Heart left ventricle (tissue), 16 donors: ENCODE measurements at places on chromosomes 12 and 14. TPM values are rescaled to one million over a fixed set of nuclear protein-coding genes. Genes with fewer than 3 reads are reported as not detected.

DNA sequence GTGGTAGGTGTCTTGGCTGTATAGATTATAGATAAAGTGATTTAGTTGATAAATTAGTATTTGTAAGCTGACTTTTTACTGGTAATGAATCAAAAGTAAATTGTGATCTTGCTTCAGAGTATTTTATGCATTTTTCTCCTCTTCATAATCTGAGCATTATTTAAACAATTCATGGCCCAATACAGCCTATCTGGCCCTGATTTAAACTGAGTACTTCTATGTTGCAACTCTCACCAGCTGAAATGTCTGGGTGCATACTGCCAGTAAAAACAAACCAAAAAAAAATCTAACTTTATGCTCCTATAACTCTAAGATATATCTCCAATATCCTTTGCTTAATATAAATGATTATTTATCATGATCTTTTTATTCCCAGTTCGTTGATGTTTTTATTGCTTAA lies 86.6 kb downstream of the MIA2 start:
- H3K36me3 ChIP-seq: peaks cover 36% of the 10 kb centered on the region
- no peaks in the 10 kb centered on the region for H3K4me1 ChIP-seq
- no peaks in the 10 kb centered on the region for H3K27me3 ChIP-seq
- H3K4me3 ChIP-seq: no peak overlapping the region
- no peak overlapping the region for H3K27ac ChIP-seq
- no peak for DNase-seq

GRCh38 chr14:62743118-62743517 lies 302.1 kb downstream of the KCNH5 start:
- DNase-seq: no peak
- H3K27me3 ChIP-seq: no peaks in the 10 kb centered on the region
- no peak overlapping the region for H3K4me3 ChIP-seq
- H3K36me3 ChIP-seq: no peaks in the 10 kb centered on the region

DNA sequence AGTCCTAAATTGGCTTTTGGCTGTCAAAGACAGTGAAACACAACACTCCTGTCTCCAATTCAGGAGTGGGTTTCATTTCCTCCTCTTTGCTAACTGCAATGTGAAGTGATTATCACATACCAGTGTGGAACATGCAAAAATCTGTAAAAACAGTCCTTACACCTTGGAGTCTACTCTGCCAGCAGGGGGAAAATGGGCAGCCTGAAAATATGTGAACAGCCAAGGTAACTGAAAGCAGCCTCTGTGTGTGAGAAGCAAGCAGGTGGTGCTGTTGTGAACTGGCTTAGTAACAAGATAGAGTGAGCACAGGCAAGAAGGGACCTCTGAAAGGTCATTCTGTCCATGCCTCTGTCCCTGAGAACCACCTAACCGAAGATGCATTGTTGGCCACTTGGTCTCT lies 6.0 kb downstream of the PRMT8 start:
- no peak overlapping the region for H3K27ac ChIP-seq
- peaks cover 28% of the 10 kb centered on the region for H3K27me3 ChIP-seq
- H3K4me3 ChIP-seq: no peak overlapping the region
- DNase-seq: no peak
- H3K36me3 ChIP-seq: no peaks in the 10 kb centered on the region

DNA sequence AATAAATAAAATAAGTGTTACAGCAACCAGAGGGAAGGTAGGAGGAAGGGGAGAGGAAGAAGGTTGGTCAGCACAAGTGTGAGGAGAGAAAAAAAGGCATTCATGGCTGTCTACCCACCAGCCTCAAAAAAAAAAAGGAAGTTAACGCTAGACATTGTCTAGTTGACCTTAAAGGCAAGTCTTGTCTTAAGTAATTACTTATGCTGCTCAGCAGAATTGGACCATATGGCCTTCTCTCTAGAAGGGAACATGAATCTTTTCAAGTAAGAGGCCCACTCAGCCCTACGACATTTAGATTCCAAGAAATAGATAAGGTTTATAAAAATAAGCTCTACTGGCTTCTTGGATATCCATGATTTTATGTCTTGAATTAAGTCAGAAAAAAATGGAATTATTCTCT lies 172.7 kb downstream of the ETNK1 start:
- no peaks in the 10 kb centered on the region for H3K27me3 ChIP-seq
- H3K4me3 ChIP-seq: no peak overlapping the region
- H3K4me1 ChIP-seq: no peaks in the 10 kb centered on the region
- no peaks in the 10 kb centered on the region for H3K36me3 ChIP-seq
- no peak for DNase-seq

- H3K27ac ChIP-seq: no peak overlapping the region
- no peak overlapping the region for H3K4me3 ChIP-seq
Observed at GRCh38 chr12:31507966-31508365, 83.0 kb downstream of the DENND5B start.

GRCh38 chr12:83052890-83053541 lies 366.3 kb downstream of the TMTC2 start:
- no peak overlapping the region for H3K4me3 ChIP-seq
- no peaks in the 10 kb centered on the region for H3K4me1 ChIP-seq
- H3K27ac ChIP-seq: no peak overlapping the region
- no peaks in the 10 kb centered on the region for H3K27me3 ChIP-seq

DNA sequence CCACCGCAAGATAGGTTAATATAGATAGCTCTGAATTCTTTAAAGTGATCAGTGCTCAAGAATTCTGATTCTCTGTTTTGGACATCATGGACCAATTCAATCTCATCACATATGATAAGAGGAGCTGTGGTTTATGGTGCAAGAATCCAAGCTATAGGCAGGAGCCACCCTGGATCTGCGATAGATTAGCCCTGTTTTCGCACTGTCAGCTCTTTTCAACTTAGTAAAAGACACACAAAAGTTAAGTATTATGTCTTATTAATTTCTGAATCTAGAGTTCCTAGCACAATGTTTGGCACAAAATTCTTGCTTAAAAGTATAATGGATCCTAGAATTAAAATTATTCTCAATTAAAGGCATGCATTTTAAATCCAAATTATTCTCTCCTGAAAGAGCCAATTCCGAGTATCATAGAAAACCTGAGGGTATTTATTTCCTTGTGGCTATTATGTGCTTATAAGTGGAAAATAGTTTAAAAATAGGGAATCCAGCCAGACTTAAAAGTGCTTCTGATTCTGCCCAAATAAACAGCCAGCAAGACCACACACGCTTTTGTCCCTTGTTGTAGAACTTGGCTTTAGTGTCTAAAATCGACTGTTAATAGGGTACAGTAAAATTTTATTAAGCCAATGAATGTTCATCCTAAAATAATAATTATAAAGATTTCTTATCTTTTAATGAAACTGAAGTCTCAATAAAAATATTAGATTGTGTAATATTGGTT lies 184.9 kb upstream of the FLRT2 start:
- H3K36me3 ChIP-seq: no peaks in the 10 kb centered on the region
- no peak for DNase-seq
- no peaks in the 10 kb centered on the region for H3K27me3 ChIP-seq
- H3K4me3 ChIP-seq: no peak overlapping the region
- no peaks in the 10 kb centered on the region for H3K4me1 ChIP-seq

DNA sequence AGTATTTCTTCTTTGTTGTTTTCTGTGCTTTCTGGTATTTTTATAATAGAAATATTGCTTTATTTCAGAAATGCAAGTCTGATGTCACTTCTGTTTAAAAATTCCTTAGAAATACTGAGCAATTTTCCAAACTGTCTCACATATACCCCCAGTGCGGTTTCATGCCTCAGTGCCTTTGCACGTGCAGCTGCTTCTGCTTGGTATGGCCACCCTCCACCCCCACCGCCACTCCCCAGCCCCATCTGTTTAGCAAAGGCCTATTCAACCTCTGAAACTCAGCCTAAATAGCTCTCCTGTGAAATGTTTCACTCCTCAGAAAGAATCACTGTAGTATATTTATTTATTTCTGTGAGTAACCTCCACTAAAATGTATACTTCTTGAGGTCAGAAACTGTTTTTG lies 52.3 kb downstream of the PPM1H start:
- H3K36me3 ChIP-seq: no peaks in the 10 kb centered on the region
- H3K27ac ChIP-seq: no peak overlapping the region
- H3K4me3 ChIP-seq: no peak overlapping the region
- no peaks in the 10 kb centered on the region for H3K27me3 ChIP-seq
- no peak for DNase-seq
- peaks cover 8% of the 10 kb centered on the region for H3K4me1 ChIP-seq

GRCh38 chr14:87102811-87103378 lies 890.1 kb downstream of the GALC start:
- H3K4me1 ChIP-seq: no peaks in the 10 kb centered on the region
- H3K4me3 ChIP-seq: no peak overlapping the region
- no peak overlapping the region for H3K27ac ChIP-seq

DNA sequence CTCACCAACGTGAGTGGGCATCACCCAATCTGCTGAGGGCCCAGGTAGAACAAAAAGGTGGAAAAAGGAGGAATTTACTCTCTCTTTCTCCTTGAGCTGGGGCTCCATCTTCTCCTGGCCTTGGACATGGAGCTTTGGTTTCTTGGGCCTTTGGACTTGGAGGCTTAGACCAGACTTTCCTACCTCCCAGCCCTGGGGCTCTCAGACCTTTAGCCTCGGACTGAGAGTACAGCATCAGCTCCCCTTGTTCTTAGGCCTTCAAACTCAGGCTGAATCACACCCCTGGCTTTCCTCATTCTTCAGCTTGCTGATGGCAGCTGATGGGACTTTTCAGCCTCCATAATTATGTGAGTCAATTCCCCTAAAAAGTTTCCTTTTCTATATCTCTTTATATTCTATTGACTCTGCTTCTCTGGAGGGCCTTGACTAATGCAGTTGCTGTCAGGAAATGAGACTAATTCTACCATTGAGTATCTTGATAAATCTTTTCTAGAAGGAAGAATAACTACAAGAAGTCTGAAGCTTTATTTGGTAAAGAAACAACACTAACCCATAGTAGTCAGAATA lies 15.9 kb upstream of the CLEC4E start:
- no peaks in the 10 kb centered on the region for H3K4me1 ChIP-seq
- H3K27me3 ChIP-seq: no peaks in the 10 kb centered on the region
- H3K36me3 ChIP-seq: no peaks in the 10 kb centered on the region

GRCh38 chr14:99936738-99937474 lies 128.3 kb upstream of the EVL start:
- H3K4me3 ChIP-seq: no peak overlapping the region
- no peaks in the 10 kb centered on the region for H3K27me3 ChIP-seq
- DNase-seq: no peak
- H3K4me1 ChIP-seq: no peaks in the 10 kb centered on the region

Gene CATSPERB
- total RNA-seq: 0.16 TPM

Gene TEAD4
- total RNA-seq: 33.4 TPM

Gene LUM
- 25.3 TPM for total RNA-seq

Gene RERGL
- 0.52 TPM for total RNA-seq

Gene NEMF
- total RNA-seq: 48.0 TPM

Gene ETFBKMT
- total RNA-seq: 6.5 TPM

Gene CDKL1
- 1.7 TPM for total RNA-seq
